ENCODE measurements at places on chromosomes 7 and 10.

DNA sequence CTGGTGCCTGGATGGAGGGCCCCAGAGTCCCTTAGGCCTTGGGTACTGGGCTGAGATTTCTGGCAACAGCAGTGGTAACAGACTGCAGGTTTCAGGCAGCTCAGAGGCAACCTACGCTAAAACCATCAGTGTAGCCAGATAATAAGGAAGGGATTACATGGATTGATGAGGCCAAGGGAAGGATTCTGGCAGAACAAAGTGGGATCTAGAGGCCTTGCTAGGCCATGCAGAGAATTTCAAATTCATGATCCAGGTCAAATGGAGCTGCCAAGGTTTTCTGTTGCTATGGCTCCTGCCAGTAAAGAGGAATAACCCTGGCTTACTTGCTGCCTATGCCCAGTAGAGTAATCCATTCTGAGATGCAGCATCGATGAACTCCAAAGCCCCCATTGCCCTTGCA, 445.7 kb downstream of the ADRA2A start:
- DNase-seq: no peak

- no peak for DNase-seq
Measured at GRCh38 chr10:25753776-25754175, 180.3 kb upstream of the MYO3A start.

- DNase-seq: no peak
Measured at GRCh38 chr10:86111902-86112545, 254.6 kb downstream of the GRID1 start.

DNA sequence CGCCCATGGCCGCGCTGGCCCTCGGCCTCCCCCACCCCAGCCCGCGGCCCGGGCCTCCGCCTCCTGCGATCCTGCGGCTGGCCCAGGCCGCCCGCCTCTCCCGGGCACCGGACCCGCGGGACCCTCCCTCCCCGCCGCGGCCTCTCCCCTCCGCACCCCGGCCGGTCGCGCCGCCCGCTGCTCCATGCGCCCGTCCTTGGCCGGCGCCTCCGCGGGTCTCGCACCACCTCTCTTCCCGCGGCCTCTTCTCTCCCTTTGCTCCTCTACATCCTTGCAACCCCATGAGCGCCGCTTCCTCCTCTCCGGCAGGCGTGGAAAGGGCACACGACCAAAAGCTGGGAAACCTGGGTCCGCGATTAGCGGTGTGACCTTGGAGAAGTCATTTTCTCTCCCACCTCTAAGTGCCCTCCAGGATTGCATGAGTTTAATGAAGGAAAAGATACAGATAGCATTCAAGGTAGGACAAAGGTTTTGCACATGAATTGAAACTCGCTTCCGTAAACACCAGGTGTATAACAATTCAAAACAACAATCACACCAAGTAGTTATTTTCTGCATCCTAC, 448 bp upstream of the SRPK2 start:
- DNase-seq: peak; percentile 57

GRCh38 chr10:103895411-103896186, 22.4 kb downstream of the STN1 start:
- no peak for DNase-seq

DNA sequence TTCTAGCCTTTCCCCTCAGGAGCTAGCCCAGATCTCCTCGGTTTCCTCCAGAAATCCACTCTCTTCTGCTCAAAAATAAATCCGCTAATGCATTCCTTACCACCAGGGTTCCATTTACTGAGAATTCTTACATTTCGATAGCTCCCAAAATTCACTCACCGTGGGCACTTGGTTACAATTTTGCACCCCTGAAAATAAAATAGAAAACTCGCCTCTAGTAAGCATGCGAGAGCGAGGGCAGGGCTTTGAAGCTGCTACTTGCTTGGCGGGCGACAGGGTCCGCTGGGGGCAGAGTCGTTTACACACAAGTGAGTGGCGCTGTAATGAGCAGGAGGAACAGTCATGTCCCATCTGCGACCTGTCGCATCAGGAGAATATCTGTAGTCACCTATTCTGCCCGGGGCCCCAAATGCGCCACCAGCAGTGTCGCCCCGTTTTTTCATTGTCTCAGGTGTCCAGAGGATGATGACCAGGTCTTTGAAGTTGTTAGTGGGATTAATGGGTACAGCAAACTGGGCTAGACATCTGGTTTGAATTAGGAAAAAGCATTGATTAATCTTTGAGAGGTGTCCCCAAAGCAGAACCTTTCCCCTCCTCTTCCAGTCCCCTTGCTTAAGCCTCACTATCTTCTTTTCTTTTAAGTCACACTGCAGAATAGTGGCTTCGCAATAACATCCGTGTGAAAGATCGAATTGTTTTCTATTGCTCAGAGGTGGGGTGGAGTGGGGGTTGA, 1.2 kb upstream of the MEOX2 start:
- no peak for DNase-seq

GRCh38 chr10:48468130-48468790, 136.6 kb downstream of the ARHGAP22 start:
- no peak for DNase-seq

Data from NCI-H1930 (cell line).